HepG2 (cell line): ENCODE measurements at places on chromosomes 3 and 15.

GRCh38 chr3:183809270-183809669 is 16.1 kb downstream of the MAP6D1 start:
- no peak for DNase-seq
- no peaks in the 10 kb centered on the region; the same call in 1 of the 2 replicates for H3K4me1 ChIP-seq
- peaks cover 30% of the 10 kb centered on the region for H3K36me3 ChIP-seq
- no peak overlapping the region for H3K4me3 ChIP-seq

GRCh38 chr3:184231671-184232070 is 2.3 kb downstream of the VWA5B2 start:
- no peak overlapping the region for H3K27ac ChIP-seq
- H3K36me3 ChIP-seq, result no peaks in the 10 kb centered on the region

GRCh38 chr3:187587076-187587475 is 83.1 kb downstream of the SST start:
- no peaks in the 10 kb centered on the region for H3K36me3 ChIP-seq
- no peaks in the 10 kb centered on the region for H3K4me1 ChIP-seq
- H3K27ac ChIP-seq, result no peak overlapping the region
- DNase-seq, result no peak

- no peak for DNase-seq
- H3K36me3 ChIP-seq, result no peaks in the 10 kb centered on the region
- no peaks in the 10 kb centered on the region for H3K4me1 ChIP-seq
- no peaks in the 10 kb centered on the region for H3K27me3 ChIP-seq
- no peak overlapping the region for H3K4me3 ChIP-seq
These were observed 673.4 kb upstream of the CBLB start for GRCh38 chr3:106542101-106542769.

DNA sequence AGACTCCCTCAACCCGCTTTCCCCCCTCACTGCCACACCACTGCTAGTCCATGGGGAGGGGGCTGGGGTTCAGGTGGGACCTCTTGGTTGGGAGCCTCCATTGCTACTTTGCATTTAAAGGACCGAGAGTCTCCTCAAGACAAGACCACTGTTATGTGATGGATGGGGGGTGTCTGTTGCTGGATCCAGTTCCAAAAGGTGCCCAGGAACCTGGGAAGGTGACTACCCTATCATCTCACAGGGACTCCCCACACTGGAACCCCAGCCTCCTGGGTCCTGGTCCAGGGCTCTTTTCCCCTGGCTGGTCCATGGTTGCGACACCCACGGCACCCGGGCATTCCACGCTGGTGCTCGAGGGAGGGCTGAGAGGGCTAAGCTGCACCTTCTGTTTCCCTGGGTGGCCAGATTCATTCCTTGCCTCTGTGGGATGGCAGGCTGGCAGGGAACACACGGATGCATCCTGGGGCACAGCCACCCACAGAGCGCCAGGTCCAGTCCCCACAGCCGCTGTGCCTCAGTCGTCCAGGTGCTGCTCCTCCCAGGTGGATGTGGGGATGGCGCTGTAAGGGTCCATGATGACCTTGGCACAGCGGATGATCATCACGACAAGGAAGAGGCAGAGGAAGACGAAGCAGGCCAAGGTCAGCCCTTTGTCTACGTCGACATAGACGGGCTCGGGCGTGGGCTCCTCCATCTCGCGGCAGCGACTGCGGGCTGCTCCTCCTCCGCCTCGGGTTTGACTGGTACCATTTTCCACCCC is 48.6 kb downstream of the FAH start:
- no peak overlapping the region for H3K27ac ChIP-seq
- H3K4me3 ChIP-seq, result no peak overlapping the region
- H3K27me3 ChIP-seq, result no peaks in the 10 kb centered on the region
- no peak for DNase-seq
- peaks cover 12% of the 10 kb centered on the region for H3K4me1 ChIP-seq

GRCh38 chr3:195101927-195102608 is 168.9 kb downstream of the XXYLT1 start:
- peaks cover 38% of the 10 kb centered on the region for H3K4me1 ChIP-seq
- H3K27ac ChIP-seq, result no peak overlapping the region
- H3K27me3 ChIP-seq, result no peaks in the 10 kb centered on the region
- no peaks in the 10 kb centered on the region for H3K36me3 ChIP-seq
- DNase-seq, result no peak

DNA sequence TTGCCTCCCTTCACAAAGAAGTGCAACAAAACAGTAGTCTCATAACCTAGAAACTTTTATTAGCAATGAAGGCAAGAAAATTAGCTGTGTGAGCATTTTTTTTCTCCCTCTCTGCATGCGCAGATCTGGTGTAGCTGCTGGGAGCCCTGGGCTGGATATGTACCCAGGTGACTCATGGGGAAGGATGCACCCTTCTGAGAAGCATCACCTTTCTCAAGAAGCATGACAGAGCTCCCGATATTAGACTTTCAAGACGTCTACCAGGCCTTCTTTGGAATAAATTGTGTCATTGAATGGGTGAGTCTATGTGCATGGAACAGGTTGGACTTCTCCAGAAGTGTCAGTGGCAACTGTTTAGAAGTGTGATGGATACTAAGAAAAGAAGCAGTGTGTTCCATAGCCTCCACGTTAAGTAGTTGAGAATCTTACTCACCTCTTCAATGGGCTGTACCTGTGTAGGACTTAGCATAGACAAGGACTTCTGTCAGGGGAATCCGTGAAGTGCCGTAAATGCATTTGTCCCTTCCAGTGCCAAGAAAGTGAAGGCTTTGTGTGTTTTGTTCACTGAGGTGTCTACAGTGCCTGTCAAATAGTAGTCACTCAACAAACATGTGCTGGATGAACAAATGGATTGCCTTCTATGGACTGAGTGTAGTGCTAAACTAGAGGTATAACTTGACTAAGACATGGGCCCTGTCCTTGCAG is 47.7 kb upstream of the RASGRP1 start:
- H3K4me1 ChIP-seq, result no peaks in the 10 kb centered on the region
- no peak overlapping the region for H3K4me3 ChIP-seq
- H3K27me3 ChIP-seq, result peaks cover 2% of the 10 kb centered on the region; the same call in 1 of the 2 replicates
- no peak for DNase-seq

DNA sequence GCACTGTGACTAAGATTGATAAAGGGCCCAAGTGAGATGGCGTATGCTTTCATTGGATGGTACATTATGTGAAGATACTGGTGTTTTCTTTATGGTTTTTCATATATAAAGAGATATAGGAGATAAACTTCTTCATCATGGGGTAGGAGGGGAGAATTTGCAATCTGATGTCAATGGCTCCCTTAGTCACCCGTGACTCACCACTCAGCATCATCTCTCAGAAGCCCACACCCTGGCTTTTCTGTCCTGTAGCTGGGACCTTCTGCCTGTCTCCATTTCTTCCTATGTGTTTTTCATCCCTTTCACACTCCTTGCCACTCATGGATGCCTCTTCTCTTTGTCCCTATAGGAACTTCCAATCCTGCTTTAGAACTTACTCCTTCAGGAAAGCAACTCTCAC is 114.3 kb upstream of the SEMA6D start:
- no peaks in the 10 kb centered on the region for H3K27me3 ChIP-seq
- no peak for DNase-seq
- no peak overlapping the region for H3K4me3 ChIP-seq
- H3K4me1 ChIP-seq, result no peaks in the 10 kb centered on the region
- H3K36me3 ChIP-seq, result no peaks in the 10 kb centered on the region

GRCh38 chr15:63699101-63699785 is 102.1 kb downstream of the FBXL22 start:
- no peak overlapping the region for H3K4me3 ChIP-seq
- peaks cover 5% of the 10 kb centered on the region for H3K36me3 ChIP-seq
- DNase-seq, result no peak
- no peaks in the 10 kb centered on the region for H3K4me1 ChIP-seq
- no peak overlapping the region for H3K27ac ChIP-seq

- H3K27ac ChIP-seq, result no peak overlapping the region
- no peak for DNase-seq
- H3K36me3 ChIP-seq, result no peaks in the 10 kb centered on the region
- no peaks in the 10 kb centered on the region for H3K27me3 ChIP-seq
- no peak overlapping the region for H3K4me3 ChIP-seq
These were observed 49.1 kb upstream of the KLF13 start for GRCh38 chr15:31277335-31278060.

DNA sequence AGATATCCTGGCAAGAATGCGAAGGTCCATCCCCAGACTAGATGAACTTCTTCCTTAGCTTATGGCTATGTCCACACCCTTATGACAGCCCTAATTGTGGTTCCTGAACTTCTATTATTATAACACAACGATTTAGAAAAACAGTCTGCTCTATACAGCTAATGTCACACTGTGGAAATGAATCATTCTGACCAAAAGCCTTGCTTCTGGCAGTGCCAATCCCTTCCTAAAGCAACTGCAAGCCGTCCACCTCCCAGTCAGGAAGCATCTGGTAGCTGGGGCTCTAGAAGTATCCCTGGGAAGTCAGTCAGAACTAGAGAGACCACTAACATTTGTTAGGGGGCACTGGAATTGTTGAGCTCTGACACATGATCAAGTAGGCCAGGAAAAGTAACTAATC is 45.0 kb downstream of the MYO5A start:
- H3K36me3 ChIP-seq, result no peaks in the 10 kb centered on the region
- no peak for DNase-seq
- H3K27me3 ChIP-seq, result no peaks in the 10 kb centered on the region
- H3K4me1 ChIP-seq, result peaks cover 7% of the 10 kb centered on the region; the same call in 1 of the 2 replicates
- no peak overlapping the region for H3K27ac ChIP-seq
- no peak overlapping the region for H3K4me3 ChIP-seq

DNA sequence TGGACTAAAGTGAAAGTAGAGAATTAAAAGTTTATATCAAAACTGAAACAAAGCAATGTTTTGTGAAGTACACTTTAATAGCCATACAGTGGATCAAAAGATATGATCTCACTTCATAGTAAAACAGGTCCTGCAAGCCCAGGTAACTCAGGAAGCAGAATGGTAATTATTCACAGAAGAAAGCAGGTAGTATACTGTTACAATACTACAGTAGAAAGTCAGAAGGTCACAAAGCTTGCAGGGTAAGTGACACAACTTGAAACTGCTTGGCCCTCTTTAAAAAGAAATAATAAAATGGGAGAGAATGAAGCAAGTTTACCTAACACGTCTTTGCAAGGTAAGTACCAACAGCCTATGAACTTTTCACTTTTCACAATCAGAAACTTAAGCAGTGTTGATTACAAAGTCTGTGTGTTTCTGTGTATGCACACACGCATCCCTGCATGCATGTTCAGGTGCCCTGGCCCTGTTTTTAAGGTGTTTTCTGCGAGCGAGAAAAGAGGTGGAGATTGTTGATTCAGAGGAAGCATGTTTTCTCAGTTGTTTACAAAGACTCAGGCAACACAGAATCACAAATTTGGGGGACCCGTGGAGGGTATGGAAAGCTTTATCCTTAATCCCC is at the start of gene NAALADL2:
NAALADL2 (plus strand) TSS at position 221 of the 622 bp plus-strand sequence.
- H3K27me3 ChIP-seq, result no peaks in the 10 kb centered on the region
- H3K27ac ChIP-seq, result no peak within 1 kb of the TSS
- no peaks in the 10 kb centered on the region for H3K36me3 ChIP-seq
- no peak within 1 kb of the TSS for H3K4me3 ChIP-seq
- no peak for DNase-seq
